ENCODE measurements at places on chromosomes 7 and 10. TPM values are rescaled to one million over a fixed set of nuclear protein-coding genes. Genes with fewer than 3 reads are reported as not detected.

Gene PBLD
- total RNA-seq = 1.3 TPM

Gene LSM8
- 50.3 TPM for total RNA-seq

GRCh38 chr10:94005050-94005449, 11.3 kb downstream of the PLCE1 start:
- H3K4me3 ChIP-seq = no peak overlapping the region
- no peaks in the 10 kb centered on the region for H3K36me3 ChIP-seq
- DNase-seq = no peak
- H3K27ac ChIP-seq = no peak overlapping the region

GRCh38 chr7:137441451-137441850, 97.9 kb upstream of the PTN start:
- no peaks in the 10 kb centered on the region for H3K36me3 ChIP-seq
- no peaks in the 10 kb centered on the region for H3K4me1 ChIP-seq
- no peak overlapping the region for H3K27ac ChIP-seq
- no peak for DNase-seq
- H3K27me3 ChIP-seq = no peaks in the 10 kb centered on the region

Data from activated T-helper 2 cell treated with anti-CD3 and anti-CD28 coated beads, Interferon-gamma antibody, Interleukin-2, Interleukin-4, amounts not matched to agents 10 μg/mL and 5 μg/mL and 100 μg/mL, durations not matched to agents 14 hours and 24 hours and 36 hours (primary cell).